ENCODE measurements at places on chromosomes 3 and 15. TPM values are rescaled to one million over a fixed set of nuclear protein-coding genes. Genes with fewer than 3 reads are reported as not detected.

Gene FHIT
- 2.1 TPM for total RNA-seq

Gene CCR1
- 0.87 TPM for total RNA-seq

Gene MAGI1
- 19.6 TPM for total RNA-seq

Gene APOD
- total RNA-seq, result 0.11 TPM

Gene C3orf85
- not detected for total RNA-seq

Gene SNX33
- total RNA-seq, result 11.2 TPM

Gene RTP3
- not detected for total RNA-seq

Gene EFHB
- 0.11 TPM for total RNA-seq

Gene ATP13A3
- total RNA-seq, result 199 TPM

Gene CD96
- not detected for total RNA-seq

Gene OXNAD1
- 17.0 TPM for total RNA-seq

Gene FAM81A
- total RNA-seq, result 0.66 TPM

Gene CPLX3
- not detected for total RNA-seq

Gene MOBP
- under 0.01 TPM for total RNA-seq

Gene SEMA3G
- under 0.01 TPM for total RNA-seq

Gene EPHB1
- total RNA-seq, result 0.12 TPM

Gene SLC2A2
- total RNA-seq, result not detected

Gene OSBPL10
- 13.9 TPM for total RNA-seq

Gene IP6K1
- total RNA-seq, result 30.5 TPM

Gene LHFPL4
- total RNA-seq, result not detected

Gene SPATA12
- total RNA-seq, result 0.11 TPM

Gene CHRM5
- 0.75 TPM for total RNA-seq

Gene ISL2
- total RNA-seq, result 0.12 TPM

Gene LMAN1L
- total RNA-seq, result not detected

Gene ZNF280D
- 27.9 TPM for total RNA-seq

Gene CTNNB1
- 975 TPM for total RNA-seq

Gene ALS2CL
- 1.4 TPM for total RNA-seq

Gene CCR8
- not detected for total RNA-seq

Gene GUCA1C
- total RNA-seq, result not detected

Gene GRAMD1C
- total RNA-seq, result 7.6 TPM

Gene NPAP1
- total RNA-seq, result not detected

Gene ADAMTS7
- total RNA-seq, result 1.2 TPM

Gene CDV3
- total RNA-seq, result 192 TPM

Gene GPR176
- total RNA-seq, result 135 TPM

Gene CCDC33
- 0.12 TPM for total RNA-seq

All from uterine smooth muscle cell (primary cell).